ENCODE measurements at places on chromosomes 7 and 10. TPM values are rescaled to one million over a fixed set of nuclear protein-coding genes. Genes with fewer than 3 reads are reported as not detected.

The OR2A1 gene
- total RNA-seq = not detected

- DNase-seq = no peak
Measured at GRCh38 chr10:3963191-3963673, 178.2 kb upstream of the KLF6 start.

DNA sequence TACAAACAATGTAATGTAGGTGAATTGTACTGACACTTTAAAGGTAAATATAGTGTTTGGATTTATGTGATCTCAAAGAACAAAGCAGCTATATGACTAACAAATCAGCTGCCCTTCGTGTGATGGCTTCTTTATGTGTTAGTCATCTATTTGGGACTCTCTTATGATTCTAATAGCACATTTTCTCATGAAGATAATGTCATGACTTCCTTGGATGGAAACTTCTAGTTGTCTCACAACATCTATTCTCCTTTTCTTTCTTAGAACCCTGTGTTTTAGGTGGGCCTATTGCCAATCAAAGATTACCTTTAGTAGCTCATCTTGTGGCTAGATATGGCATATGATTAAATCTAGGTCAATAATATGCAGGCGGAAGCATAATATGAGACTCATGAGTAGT, 45.0 kb downstream of the TMEM106B start:
- no peak for DNase-seq

DNA sequence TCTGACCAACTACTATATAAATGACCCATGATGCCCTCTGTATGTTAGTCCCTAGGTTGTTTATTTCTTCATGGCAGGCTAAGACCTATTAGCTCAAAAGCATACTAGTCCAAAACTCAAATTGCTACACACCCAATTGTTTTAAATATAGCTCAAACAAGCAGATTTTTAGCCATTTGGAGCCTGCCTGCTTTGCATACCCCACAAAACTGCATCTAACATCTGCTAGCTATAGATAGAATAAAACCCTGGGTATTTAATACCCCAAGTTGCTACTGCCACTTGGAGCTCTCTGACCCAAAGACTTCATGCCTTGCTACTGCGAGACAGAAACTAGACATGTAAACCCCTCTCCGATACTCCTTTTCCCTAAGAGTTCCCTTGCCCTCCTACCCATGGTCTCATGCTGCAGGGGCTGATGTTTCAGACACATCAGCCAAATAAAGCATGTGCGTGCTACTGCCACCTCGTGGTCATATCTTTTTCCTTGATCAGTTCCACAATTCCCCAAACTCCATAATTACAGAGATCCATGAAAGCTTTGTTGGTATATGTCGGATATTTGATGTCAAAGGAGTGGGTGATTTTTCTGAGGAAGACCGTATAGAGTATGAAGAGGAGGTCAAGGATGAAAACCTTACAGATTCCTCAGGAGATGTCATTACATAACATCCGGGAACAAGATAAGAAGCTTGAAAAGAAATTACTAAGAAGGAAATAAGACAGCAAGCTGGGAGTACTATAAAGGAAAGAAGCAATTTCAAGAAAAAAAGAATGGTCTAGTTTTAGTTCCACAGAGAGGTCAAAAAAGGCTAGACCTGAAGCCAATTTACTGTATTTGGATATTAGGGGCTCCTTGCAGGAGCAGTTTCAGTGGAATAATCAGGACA, 386.6 kb downstream of the SH2D4B start:
- no peak for DNase-seq

DNA sequence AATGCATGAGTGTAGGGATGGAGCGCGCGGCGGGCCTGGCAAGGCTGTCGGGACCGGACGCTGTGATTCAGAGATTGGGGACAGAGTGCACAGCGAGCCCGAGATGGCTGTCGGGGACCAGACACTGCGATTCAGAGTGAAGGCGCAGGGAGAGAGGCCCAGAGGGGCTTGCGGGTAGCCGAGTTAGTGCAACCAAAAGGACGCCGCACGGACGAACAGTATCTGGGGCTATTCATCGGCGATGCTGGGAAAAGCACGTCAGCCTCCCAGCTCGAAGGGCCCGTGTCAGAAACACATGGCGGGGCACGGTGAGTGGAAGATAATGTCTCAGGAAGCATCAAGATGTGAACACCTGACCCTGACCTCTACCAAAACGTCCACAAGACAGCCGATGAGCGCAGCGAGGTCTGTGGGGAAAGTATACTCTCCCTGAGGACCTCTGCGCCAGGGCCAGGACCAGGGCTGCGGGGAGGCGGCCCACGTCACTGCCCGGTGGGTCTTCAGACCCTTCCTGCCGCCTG, 215.8 kb downstream of the ZMYND11 start:
- no peak for DNase-seq

The ANKRD1 gene
- 0.62 TPM for total RNA-seq

- no peak for DNase-seq
Measured at GRCh38 chr7:100677308-100678267, 4.0 kb downstream of the GNB2 start.

The HYAL4 gene
- total RNA-seq = 0.23 TPM

The LIPN gene
- total RNA-seq = not detected

The NSUN6 gene
- 33.5 TPM for total RNA-seq

DNA sequence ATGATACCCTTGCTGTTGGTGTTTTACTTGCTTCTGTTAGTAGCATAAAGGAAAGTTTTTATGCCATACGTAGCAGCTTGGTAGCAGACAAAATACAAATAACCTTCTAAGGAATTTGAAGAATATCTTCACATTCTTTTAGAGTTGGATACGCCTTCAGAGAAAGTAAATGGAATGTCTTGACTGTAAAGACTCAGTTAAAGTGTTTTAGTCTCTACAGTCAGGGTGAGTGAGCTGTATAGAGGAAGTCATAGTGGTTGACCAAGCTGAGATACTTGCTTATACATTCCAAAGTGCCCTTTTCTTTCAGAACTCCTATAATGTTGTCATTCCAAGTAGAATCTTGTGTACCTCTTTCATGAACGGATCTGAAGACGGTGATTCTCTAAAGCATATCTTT, 37.7 kb downstream of the RABGEF1 start:
- DNase-seq = no peak

The FAM25G gene
- not detected for total RNA-seq

DNA sequence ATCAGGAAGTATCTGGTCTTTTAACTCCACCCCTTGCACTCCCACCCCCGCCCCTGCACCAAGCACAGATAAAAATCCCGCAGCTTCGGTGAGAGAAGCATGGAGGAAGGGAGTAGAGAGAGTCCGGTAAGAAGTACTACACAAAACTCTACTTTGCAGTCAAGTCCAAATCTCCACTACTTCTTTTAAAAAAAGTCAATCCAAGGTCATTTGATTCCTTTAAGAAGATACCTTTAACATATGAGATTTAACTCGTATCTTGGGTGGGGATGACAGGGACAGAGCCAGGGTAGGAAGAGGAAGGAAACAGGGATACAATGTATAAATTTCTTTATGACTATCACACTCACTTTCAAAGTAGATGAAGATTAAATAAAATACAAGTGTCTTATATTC, 132.1 kb downstream of the NRBF2 start:
- DNase-seq = no peak

DNA sequence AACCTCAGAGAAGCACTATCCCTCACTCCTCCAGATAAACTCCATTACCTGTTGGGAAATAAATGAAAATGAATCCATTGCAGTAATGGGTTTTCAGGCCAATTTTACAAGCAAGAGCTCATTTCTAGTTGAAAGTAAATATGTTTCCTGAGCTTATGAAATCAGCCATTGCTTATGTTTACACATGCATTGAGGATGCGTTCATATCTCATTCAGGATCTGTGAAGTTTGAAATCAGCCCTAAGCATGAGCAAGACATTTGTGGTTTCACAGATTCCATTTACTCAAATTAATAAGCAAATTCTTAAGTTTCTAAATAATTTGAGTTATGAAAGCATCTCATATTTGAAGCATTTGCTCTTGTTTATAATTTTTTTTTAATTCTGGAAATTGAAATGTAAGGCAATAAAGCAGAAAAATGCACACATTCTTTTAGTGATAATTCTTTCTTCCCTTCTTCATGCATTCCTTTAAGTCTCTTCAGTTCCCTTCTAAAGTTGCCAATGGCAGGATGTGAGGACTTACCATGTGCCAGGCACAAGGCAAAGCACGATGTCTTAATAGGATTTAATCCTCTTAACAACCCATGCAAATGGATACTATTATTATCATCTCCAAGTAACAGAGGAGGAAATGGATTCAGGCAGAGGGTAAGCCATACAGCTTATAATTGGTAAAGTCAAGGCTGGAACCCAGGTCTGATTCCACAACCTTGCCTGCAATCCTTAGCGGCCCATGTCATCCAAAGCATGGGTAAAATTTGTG, 35.0 kb upstream of the CTTNBP2 start:
- no peak for DNase-seq

The MYO1G gene
- 6.0 TPM for total RNA-seq

The SFTPA1 gene
- total RNA-seq = 0.91 TPM

- no peak for DNase-seq
Measured at GRCh38 chr10:119095640-119096039, 8.3 kb upstream of the DENND10 start.

DNA sequence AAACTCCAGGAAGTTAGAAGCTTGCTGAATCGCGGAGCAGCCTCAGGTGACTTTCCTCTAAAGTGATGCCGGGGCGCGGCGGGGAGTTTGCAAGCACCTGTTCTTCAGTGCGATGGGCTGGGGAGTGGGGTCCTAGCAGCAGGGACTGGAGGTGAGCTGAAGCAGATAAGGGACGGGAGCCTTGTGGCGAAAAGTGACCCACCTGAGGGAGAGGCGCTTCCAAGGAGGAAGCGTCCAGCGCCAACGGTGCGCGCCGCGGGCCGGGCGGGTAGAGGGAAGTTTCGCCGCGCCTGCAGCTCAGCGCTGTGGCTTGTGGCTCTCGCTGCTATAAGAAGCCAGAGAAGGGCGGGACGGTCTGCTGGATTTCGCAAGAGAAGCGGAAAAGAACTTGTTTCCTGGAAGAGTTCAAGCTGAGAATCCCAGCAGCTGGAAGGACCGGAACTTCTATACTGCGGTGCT, at the start of gene STEAP4:
Gene STEAP4, minus strand, starts transcription at position 305 of the 459 bp plus-strand sequence. CDS start 22,625 bp downstream, outside the sequence.
- DNase-seq = peak; percentile 85

DNA sequence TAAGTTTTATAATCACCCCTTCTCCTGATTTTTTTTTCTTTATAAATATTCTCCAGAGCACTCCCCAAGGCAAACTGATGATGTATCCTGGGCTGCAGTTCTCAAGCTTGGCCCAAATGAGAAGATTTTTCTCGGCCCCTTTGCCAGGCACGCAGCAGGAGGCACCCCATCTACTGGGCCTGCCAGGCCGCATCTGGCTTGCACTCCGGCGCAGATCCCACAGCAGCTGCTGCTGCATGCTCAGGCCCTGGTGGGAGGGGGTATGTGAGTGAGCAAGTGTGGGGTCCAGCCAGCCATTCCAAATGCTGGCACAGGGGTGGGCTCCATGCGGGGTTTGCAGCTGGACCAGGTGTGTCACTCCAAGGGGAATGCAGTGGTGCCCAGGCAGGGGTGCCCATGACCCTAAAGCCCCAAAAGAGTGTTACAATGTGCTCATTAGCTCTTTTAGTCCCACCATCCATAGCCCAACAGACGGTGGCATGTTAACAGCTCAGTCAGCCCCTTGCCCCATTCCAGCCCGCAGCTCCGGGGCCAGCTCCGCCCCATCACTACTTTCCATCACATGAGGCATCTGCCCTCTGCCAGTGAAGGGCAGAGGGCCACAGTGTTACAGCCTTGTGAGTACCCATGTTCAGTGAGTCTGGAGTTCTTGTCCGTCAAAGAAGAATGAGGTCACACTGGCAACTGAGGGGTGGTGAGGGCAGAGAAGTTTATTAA, 25.9 kb downstream of the OAT start:
- DNase-seq = no peak

DNA sequence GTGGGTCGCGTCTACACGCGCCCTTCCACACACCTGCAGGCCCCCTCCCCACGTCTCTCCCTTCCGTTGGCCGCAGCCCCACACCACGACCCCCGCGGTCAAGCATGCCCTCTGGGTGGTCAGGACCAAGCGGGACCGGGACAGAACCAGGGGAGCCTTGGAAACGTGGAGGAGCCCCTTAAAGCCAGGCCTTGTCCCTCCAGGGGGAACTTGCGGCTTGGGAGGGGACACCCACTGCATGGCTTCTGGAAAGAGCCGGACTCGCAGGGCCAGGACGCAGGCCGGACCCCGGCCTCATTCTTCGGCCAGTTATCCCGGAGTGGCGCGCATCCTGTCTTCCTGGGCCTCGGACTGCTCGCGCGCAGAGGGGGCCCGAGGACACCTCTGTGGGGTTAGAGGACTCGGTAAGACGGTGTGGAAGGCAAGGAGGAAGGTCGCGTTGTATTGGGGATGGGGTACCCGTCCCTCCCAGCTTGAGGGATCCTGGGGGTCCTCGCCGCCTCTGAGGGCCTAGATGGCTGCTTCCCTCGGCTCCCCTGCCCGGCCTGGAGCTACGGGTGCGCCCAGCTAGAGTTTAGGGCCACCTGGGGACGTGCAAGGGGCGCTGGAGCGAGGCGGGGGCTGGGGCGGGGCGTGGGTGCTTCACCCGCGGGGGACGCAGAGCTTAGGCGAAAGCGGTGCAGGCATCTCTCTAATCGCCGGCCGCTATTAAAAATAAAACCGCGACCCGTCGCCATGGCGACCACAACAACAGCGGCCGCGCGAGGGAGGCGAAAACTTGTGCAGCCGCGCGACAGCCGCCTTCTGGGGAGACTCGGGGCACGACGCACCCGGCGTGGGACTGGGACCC, 1.8 kb upstream of the PDGFA start:
- DNase-seq = no peak

The CARD11 gene
- 52.3 TPM for total RNA-seq

- DNase-seq = no peak
Measured at GRCh38 chr10:61153771-61154170, 209.8 kb upstream of the RHOBTB1 start.

The AKR1C4 gene
- total RNA-seq = not detected
